ACHN (cell line): ENCODE measurements at places on chromosomes 6 and 20.
A peak's percentile ranks its signal among the peaks of the same experiment; 100 is the strongest.

GRCh38 chr6:108565091-108565766 is 4.5 kb downstream of the FOXO3 start:
- no peak for DNase-seq

DNA sequence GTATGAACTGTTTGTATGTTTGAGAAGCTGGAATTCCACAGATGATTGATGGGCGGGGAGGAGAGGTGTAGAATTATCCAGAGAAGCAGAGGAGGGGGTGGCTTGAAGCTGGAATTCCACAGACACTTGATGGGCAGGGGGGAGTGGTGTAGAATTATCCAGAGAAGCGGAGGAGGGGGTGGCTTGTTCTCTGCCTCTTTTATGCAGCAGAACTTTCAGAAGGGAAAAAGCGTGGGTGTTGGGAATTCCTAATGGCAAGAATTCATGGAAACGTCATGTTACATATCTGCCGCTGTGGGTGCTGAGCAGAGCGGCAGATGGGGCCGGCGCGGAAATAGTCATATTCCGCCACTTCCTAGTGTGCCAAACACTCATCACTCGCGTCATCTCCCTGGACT is 167.9 kb upstream of the KCNG1 start:
- no peak for DNase-seq

- DNase-seq, result no peak
These were observed 1.6 kb upstream of the ZFP64 start for GRCh38 chr20:52193133-52193532.

GRCh38 chr20:44494266-44494665 is 18.6 kb downstream of the TTPAL start:
- no peak for DNase-seq

- no peak for DNase-seq
These were observed 49.7 kb downstream of the PSMB1 start for GRCh38 chr6:170503414-170503761.

DNA sequence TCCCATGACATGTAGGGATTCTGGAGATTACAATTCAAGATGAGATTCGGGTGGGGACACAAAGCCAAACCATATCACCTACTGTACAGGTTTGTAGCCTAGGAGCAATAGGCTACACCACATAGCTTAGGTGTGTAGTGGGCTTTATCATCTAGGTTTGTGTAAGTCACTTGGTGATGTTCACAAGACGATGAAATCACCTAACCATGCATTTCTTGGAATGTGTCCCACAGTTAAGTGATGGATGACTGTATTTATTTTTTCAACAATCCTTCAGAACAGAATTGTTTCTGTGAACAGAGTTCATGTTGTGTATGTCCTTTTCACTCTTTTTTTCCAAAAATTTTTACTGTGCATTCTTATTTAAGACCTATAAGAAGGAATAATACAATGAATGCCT is 76.1 kb downstream of the DTD1 start:
- DNase-seq, result peak; percentile 2

- DNase-seq, result no peak
These were observed 397.8 kb downstream of the LAMA2 start for GRCh38 chr6:129280749-129281148.
